ENCODE measurements at places on chromosomes 2 and 18.
A peak's percentile ranks its signal among the peaks of the same experiment; 100 is the strongest.

DNA sequence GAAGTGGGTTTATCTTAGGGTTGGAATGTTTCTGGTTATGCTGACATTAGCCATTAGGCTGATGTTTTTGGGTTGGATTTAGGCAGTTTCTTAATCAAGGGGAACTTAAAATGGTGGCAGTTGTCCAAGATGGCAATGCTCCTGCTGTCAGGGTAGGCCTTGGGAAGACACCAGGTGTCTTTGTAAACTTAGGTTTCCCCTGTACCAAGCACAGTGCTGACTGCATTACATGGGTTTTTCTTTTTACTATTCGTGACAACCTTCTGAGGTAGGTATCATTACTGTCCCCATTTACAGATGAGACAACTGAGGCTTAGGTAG lies 528 bp upstream of the ATG16L1 start:
- DNase-seq, result no peak

GRCh38 chr2:36163520-36164254 lies 191.9 kb upstream of the CRIM1 start:
- no peak for DNase-seq

DNA sequence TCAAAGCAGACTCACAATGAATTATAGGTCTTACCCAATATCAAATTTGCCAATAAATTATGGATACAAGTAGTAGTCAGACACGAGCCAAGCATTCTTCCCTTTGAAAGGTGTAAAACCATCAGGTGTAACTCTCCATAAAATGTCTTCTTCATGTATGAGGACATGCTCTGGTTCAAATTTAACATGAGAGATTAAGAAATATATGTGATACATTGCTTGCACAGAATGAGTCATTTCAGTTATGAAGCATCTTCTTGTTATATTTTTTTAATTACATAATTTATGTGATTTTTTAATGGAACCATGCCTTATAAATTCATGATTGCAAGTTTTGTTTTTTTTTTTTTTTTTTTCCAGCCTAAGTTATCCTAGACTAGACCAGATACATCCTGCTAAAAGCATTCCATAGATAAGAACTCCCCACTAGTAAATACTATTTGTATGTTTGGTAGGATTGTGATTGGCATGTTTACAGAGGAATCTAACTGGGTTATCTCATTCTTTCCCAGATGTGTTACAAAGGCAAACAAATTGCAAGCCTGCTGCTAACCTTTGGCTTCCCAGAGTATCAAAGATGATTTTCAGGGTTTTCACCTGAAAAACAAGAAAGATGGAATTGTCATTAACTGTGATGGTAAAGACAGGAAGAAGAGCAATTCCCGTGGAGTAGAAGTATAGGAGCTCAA lies 621.9 kb downstream of the XIRP2 start:
- no peak for DNase-seq

- DNase-seq, result no peak
These were observed 1.2 kb upstream of the EMILIN1 start for GRCh38 chr2:27077231-27077630.

DNA sequence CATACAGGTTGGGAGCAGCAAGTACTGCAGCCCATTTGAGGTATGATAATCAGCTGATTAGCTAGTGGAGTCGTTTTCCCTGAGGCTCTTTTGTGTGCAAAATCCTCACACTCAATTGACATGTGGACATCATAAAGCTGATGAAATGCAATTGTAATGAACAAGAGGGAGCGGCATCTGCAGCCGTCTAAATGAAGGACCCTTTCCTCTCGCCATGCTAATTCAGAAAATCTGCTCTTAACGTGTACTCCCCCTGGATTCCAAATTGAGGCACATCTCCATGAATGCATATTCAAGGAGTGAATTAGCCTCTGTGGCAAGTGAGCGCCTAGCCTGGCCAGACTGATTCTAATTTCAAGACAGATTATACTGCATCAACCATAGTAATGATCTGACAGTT lies 260.9 kb upstream of the ATP5MC3 start:
- no peak for DNase-seq

DNA sequence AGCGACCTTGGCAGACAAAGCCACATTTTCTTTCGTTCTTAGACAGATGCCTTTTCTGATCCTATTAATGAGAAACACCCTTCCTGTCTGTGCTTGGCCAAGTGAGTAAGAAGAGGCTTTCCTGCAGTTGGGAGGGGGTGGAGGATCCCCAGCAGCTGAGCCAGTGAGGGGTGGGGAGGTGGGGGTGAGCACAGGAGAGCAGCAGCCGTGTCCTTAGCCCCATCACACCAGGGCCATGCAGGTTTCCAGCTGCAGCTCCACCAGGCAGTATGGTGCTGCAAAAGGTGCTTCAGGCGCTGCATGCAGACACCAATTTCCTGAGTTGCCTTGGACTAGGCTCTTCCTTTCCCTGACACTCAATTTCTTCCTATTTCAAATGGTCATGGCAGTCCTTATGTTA lies 123.3 kb upstream of the SIX2 start:
- no peak for DNase-seq

- peak; percentile 40 for DNase-seq
These were observed 57.7 kb upstream of the SEMA4C start for GRCh38 chr2:96927405-96928171.

DNA sequence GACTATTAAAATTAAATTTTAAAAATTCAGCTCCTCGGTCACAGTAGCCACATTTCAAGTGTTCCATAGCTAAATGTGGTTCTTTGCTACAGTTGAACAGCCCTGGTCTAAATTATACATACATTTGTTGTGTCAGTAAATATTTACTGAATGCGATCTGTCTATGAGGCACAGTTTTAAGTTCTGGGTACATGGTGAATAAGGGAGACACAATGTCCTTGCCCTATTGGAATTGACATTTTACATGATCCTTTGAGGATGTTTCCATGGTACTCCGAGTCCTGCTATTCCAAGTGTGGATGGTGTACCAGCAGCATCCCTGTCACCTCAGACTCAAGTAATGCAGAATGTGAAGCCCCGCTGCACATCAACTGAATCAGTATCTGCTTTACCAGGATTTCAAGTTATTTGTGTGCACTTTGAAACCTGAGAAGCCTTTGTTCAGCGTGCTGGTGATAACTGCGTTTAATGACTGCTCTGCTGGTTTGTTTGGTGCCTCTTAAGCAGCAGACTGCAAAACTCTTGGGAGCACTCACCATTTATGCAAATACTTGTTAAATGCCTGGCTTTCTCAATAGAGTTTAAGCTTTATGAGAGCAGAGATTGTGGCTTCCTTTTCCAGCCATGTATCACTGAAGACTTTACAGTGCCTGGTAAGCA lies 1.5 kb downstream of the GALNT1 start:
- peak; percentile 72 for DNase-seq

GRCh38 chr18:49899657-49900330 lies 86.5 kb upstream of the ACAA2 start:
- DNase-seq, result no peak

All from kidney (tissue), 22 donors.